Activated CD4-positive, alpha-beta T cell treated with anti-CD3 and anti-CD28 coated beads, Interleukin-2, amount 10 ng/mL, durations not matched to agents 24 days and 14 days (primary cell): ENCODE measurements at places on chromosomes 12 and 14. TPM values are rescaled to one million over a fixed set of nuclear protein-coding genes. Genes with fewer than 3 reads are reported as not detected.

Gene GNB3
- 1.6 and 1.7 TPM in 2 replicates for total RNA-seq

DNA sequence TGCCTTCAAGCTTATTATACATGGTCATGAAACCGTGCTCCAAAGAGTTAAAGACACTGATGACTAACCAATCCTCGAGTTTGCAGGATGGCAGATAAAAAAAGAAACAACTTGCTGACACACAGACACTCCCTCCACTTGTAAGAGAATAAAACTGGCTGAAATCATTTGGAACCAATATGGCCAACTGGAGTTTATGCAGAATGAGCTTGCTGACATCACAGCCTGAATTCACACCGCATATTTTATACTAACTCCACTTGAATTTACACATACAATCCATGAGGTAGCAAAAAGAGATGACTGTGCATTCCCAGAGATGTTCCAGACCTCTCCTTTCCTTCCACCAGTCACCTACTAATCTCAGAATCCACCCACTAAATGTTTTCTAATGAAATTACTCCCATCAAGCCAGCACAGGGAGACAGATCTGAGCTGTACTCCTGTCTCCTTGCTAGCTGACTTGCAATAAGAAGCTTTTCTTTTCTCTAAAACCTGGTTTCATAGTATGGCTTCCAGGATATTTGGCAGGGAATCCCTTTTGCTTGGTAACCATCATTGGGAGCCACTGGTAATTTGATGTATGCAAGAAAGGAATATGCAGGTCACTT, 15.8 kb upstream of the PTPRR start:
- H3K27me3 ChIP-seq, result no peaks in the 10 kb centered on the region
- no peaks in the 10 kb centered on the region for H3K36me3 ChIP-seq
- no peak overlapping the region for H3K27ac ChIP-seq
- no peaks in the 10 kb centered on the region for H3K4me1 ChIP-seq
- DNase-seq, result no peak
- H3K4me3 ChIP-seq, result no peak overlapping the region

Gene KCNC2
- total RNA-seq, result not detected in 2 replicates

Gene PRH2
- total RNA-seq, result not detected in 2 replicates

- peak; percentile 78 for DNase-seq
- H3K4me3 ChIP-seq, result no peak overlapping the region
- H3K27me3 ChIP-seq, result peaks cover 13% of the 10 kb centered on the region
- peaks cover 1% of the 10 kb centered on the region for H3K36me3 ChIP-seq
These were observed 22.8 kb downstream of the APOBEC1 start for GRCh38 chr12:7642876-7643309.

Gene LBHD2
- total RNA-seq, result not detected in 2 replicates

Gene SDR9C7
- not detected in 2 replicates for total RNA-seq

Gene NDRG2
- 1.9 and 2.3 TPM in 2 replicates for total RNA-seq

Gene TMEM229B
- 2.4 and 2.7 TPM in 2 replicates for total RNA-seq

Gene PCBP2
- total RNA-seq, result 942 and 960 TPM in 2 replicates

Gene BICDL1
- total RNA-seq, result 148 and 154 TPM in 2 replicates

DNA sequence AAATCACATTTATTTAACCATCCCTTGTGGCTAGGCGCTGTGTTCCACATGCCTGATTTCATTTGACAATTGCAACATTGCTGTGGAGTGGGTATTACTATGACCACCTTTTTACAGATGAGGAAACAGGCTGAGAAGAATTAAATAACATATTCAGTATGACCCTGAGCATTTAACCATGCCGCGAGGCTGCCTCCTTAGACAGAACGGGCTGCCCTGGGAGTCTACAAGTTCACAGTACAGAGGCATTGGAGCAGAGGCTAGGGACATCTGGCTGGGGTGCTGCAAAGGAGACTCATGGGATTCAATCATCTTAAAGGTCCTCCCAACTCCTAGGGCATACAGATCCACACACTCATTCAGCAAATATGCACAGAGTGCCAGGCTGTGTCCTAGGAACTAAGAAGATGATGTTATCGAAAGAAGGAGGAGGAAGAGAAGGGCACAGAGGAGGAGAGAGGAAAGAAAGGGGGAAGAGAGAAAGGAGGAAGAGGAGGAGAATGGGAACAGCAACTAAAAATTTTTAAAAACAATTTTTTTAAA, 164.7 kb upstream of the CCND2 start:
- no peaks in the 10 kb centered on the region for H3K27me3 ChIP-seq
- DNase-seq, result peak; percentile 54
- no peaks in the 10 kb centered on the region for H3K36me3 ChIP-seq
- H3K4me1 ChIP-seq, result peaks cover 50% of the 10 kb centered on the region

DNA sequence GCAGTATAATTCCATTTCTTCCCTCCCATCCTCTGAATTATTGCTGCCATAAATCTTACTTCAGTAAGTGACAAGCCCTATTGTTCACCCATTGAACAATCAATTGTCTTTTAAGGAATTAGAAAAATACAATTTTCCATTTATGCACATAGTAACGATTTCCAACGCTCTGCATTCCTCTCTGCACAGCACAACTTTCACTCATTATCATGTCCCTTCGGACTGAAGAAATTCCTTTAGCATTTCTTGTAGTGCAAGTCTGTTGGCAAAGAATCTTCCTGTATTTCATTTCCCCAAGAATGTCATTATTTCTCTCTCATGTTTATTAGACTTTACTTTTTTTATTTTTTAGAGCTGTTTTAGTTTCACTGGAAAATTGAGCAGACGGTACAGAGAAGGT, 252.1 kb upstream of the RTL1 start:
- peaks cover 18% of the 10 kb centered on the region for H3K27me3 ChIP-seq
- no peak for DNase-seq
- no peaks in the 10 kb centered on the region for H3K4me1 ChIP-seq

DNA sequence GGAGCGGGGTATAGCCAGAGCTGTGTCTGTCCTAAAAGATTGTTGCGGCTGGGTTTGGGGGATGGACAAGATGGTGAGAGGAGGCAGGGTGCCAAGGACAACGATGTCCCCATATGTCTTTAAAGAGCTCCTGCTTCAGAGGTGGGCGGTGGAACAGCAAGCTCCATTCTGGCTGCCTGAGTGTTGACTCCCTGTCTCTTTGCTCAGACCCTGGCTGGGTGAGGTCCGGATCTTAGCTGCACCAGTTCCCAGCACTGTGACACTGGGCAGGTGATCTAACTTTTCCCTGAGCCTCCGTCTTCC, 8.3 kb upstream of the WSCD2 start:
- no peak overlapping the region for H3K27ac ChIP-seq
- H3K36me3 ChIP-seq, result no peaks in the 10 kb centered on the region
- H3K4me1 ChIP-seq, result peaks cover 2% of the 10 kb centered on the region
- peaks cover 4% of the 10 kb centered on the region for H3K27me3 ChIP-seq

GRCh38 chr14:68594737-68595380, 198.0 kb downstream of the ZFP36L1 start:
- DNase-seq, result no peak
- no peak overlapping the region for H3K27ac ChIP-seq
- H3K27me3 ChIP-seq, result no peaks in the 10 kb centered on the region
- H3K4me1 ChIP-seq, result peaks cover 15% of the 10 kb centered on the region
- H3K36me3 ChIP-seq, result no peaks in the 10 kb centered on the region

- H3K27me3 ChIP-seq, result peaks cover 1% of the 10 kb centered on the region
- H3K27ac ChIP-seq, result peak within 1 kb of the TSS; percentile 47
- H3K4me3 ChIP-seq, result peak within 1 kb of the TSS; percentile 62
- peak; percentile 85 for DNase-seq
These were observed at the start of gene MANSC1 for GRCh38 chr12:12349711-12350665. MANSC1 (minus strand) TSS chr12:12350242; CDS start chr12:12343314, 6,928 bp downstream.

Gene TRPV4
- not detected in 2 replicates for total RNA-seq

DNA sequence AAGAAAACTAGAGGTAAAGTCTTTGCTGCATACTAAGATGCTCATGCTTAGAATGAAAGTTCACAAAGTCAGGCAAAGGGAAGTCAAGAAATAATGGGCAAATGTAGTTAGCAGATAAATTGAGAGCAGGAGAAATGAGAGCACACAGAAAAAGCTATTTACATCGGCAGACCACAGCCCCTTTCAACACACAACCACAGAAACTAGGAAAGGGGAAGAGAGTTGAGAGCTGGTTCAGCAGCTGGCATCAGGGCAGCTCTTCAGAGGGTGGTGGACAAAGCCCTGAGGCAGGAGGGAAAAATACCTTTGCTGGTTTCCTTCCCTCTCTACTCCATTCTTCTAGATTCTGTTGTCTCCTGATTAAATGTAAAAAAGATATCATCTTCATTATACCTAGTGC, 95.4 kb upstream of the ANO4 start:
- H3K27me3 ChIP-seq, result peaks cover 5% of the 10 kb centered on the region
- DNase-seq, result no peak
- H3K36me3 ChIP-seq, result no peaks in the 10 kb centered on the region
- H3K4me1 ChIP-seq, result no peaks in the 10 kb centered on the region
- H3K4me3 ChIP-seq, result no peak overlapping the region
- no peak overlapping the region for H3K27ac ChIP-seq
